ENCODE measurements at places on chromosomes 7 and 10.

DNA sequence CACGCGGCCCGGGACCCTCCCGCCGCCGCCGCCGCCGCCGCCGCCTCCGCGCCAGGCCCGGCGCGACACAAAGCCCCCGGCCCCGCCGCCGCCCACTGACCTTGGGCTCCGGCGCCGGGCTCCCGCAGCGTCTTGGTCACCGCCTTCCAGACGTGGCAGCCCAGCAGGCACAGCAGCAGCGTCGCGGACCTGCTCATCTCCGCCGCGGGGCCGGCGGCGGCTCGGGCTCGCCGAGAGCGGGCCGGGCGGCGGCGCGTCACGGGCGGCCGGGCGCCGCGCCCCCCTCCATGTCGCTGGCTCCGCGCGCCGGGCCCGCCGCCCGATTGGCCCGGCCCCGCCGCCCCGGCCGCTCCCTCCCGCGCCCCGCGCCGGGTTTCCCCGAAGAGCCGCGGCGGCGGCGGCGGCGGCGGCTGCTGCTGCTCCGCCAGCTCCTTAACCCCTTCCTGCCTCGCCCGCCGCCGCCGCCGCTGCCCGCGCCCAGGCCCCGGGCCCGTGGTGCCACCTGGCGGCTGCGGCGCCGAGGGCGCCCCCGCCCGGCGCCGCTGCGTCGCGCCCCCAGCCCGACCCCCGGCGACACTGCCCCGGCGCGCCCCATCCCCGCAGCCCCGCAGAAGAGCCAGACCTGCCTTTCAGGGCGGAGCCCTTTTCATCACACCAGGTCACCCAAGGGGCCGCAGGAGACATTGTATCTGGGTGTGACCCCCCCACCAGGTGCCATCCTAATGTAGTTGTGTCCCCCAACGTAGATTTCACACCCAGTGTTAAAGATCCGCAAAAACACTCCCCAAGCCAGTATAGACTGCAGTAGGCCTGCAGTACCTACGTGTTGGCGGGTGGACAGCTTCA, at the start of gene FAM171A1:
Gene FAM171A1, minus strand, starts transcription at position 434 of the 846 bp plus-strand sequence. Its CDS starts 237 bp downstream, at position 197.
- DNase-seq, result peak; percentile 62

GRCh38 chr7:2099048-2099957, 133.4 kb downstream of the MAD1L1 start:
- DNase-seq, result no peak

DNA sequence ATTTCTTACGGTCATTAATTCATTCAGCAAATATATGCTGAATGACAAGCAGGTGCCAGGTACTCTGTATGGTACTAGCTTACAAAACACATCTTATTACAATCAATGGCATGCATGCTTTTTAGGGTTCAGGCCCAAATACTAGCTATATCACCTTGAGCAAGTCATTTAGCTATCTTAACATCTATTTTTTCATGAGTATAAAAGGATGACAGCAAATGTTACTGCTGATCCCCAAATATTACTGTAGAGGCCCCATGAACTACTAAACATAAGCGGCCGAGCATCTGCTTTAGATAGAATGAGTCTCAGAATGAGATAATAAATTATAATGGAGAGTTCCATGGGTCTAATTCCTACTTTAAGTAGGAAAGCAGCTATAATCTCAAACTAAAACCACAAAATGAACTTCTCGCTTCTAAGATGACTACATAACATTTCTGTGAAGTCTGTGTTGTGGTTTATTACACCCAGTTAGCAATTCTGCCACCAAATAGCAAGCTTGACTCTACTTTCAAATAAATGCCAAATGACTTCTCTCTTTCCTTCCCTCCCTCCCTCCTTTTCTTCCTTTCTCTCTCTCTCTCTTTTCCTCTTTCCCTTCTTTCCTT, 113.7 kb upstream of the LRRN3 start:
- DNase-seq, result no peak

DNA sequence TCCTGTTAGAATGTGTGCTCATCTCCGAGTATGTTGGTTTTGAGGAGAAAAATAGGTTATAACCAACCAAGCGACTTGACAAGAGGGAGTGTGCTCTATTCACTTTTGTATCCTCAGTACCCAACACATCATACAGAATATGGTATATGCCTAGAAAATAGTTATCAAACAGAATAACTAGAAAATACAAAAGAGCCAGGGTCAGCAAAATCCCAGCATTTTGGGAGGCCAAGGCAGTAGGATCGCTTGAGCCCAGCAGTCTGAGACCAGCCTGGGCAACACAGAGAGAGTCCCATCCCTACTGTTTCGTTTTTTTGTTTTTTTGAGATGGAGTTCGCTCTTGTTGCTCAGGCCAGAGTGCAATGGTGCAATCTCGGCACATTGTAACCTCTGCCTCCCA, 257.9 kb downstream of the PARD3 start:
- DNase-seq, result no peak

GRCh38 chr10:527416-527815, 162.1 kb downstream of the DIP2C start:
- DNase-seq, result no peak

DNA sequence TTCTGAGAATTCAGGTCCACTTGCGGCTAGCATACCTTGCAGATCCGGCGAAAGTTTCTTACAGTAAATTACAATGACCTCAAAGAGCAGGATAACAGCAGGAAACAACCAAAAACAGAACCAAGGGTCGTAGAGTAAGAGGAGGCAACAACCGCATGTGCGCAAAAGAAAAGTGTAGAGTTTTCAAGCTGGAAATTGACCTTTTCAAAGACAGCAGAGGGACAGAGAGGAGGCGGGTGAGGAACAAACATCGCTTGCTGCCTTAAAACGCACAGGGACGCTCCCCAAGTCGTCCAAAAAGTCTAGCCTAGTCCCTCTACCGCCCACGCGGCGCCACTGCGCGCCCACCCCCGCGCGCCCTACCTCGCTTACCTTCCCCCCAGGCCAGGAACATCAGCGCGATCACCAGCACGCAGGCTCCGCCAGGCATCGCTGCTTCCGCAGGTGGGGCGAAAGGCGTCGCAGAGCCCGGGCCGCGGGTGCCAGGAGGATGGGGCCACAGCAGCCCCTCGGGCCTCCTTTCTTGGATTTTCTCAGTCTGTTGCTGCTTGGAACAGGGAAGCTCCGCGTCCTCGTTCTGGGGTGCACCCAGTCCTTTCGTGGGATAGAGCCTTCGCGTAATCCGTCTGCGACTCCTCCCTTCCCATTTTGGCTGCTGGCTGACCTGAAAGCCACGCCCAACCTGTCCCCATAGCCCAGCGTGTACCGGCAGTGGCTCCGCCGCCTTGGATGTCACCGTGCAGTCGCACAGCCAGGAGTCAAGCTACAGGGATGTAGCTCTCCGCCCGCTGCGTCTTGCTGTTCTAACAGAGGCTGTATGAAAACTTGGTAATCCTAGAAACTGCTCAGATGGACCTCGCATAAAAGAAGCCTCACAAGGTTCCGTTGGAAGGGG, at the start of gene VWDE:
Gene VWDE, minus strand, starts transcription at position 579 of the 895 bp plus-strand sequence. Its CDS starts 149 bp downstream, at position 430.
- peak; percentile 28 for DNase-seq

DNA sequence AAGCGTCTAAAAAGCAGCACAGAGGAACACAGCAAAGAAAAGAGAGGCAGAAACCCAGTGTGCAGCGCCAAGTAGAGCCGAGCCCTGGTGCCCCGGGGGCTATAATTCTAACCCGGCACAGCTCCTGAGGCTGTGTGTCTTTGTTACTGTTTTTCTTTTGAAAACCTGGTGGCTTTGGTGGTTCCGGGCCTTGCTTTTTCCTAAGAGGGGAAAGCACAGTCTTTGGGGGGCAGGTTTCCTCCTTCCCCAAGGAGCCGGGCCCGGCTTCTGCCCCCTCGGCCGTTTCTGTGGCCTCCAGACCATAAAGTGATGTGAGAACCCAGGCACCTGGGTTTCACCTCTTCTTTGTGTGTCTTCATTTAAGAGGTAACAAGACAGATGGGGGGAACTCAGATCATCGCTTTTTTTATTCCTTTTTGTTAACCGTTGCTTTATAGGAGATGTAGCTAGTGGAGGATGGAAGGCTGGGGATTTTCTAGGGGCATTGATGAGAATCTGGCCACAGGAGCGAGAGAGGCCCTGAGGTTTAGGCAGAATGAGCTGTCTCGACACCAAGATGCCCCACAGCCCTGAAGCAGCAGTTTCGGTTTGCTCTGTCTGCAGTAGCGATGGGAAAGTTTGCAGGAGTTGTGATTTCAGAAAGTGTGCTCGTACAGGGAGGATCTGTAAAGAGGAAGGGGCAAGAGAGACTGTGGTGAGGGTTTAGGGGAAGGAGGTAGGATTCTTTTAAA, 367.8 kb upstream of the GALNT17 start:
- peak; percentile 78 for DNase-seq

DNA sequence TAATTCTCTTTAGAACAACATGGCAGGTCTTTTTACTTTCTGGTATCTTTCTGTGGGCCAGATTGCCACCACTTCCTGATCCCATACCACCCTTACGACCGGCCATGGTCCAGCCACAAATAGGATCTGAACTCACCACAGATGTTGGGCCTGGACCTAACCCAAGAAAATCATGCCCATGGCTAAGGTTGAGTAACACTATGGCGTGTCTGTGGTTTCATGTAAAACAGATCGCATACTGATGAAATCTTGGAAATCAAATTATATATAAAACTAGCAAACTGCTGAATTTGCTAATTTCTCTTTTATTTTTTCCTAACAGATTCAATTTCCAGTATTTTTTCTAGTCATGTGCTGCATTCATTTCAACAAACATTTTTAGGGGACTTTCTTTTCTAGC, 77.2 kb downstream of the CH25H start:
- no peak for DNase-seq

DNA sequence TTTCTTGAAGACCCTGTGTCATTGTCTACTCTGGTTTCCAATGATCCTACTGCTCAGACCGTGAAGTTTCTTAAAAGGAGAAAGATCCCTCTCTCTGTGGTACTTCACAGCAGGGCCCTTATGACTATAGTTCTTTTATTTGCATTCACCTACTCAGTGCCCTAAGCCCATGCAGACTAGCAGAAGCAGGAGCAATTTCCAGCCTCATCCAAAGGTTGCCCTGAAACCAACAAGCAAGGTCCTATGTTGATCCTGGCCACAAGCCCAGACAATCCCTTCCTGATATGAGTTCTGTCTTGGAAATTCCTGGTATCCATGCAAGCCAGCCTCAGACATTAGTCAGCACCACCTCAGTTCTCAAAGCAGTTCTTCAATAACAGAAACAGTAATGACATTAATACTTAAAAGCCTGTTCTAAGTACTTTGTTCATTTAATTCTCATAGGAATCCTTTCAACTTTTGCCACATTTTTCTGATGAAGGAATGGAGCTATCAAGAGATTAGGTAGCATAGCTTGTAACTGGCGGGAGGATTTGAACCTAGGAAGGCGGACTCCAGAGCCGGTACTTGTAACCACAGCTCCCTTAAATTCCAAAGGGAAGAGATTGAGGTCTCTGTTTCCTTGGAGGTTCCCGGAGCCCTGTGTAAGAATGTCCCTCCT, 58.1 kb upstream of the ST8SIA6 start:
- peak; percentile 53 for DNase-seq

GRCh38 chr7:1961701-1962276, 271.0 kb downstream of the MAD1L1 start:
- peak; percentile 49 for DNase-seq

GRCh38 chr10:71638064-71638821, 81.3 kb downstream of the C10orf105 start:
- no peak for DNase-seq

DNA sequence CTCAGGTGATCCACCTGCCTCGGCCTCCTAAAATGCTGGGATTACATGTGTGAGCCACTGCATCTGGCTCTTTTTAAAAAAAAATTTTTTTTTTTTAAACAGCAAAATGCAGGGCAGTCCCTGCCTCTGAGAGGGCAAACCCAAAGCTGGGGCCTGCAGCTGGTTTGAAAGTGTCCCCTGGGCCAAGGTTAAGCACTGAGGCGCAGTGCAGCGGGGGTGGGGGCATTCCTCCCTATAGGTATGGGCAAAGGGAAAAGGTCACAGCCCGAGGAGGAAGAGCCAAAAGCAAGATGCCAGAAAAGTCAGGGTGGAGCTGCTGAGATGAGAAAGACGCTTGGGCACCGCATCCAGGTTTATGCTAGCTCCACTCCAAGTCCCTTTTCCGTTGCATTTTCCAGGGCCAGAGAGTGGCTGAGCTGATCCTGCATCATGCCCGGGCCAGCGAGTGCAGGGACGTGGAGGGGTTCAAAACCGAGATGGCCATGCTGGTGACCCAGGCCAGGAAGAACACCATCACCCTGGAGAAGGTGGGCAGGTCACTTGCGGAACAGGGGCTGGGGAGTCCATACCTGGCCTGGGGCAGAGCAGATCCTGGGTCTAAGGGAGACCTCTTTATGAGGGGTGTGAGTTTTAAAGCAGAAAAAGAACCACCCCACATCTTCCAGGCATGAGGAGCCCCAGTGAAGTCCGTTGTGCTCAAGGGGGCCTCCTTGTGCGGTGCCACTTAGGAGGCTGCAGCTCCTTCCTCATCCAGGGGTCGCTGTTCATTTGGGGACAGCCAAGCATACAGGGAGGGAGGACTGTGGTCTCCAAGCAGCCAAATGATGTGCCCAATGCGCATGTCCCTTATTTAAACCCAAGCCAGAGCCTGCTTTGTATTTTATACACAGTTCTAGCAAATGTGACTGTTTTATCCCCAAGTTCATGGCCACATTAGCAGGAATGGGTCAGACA, 7.0 kb upstream of the NDUFB2 start:
- DNase-seq, result no peak

DNA sequence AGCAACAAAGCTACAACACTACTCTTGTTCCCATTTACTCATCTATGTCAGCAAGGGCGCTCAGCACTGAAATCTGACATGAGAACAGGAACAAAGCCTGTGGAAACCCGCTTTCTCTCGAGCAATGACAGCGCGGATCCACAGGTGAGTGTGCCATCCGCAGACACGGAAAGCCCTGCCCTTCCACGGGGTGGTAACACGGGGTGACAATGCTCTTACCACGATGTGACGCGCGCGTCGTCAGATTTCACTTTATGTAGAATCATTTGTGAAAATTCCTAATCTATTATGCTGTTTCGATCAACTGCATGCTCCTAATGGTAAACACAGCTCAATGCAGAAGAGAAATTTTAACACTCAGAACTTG, 34.4 kb downstream of the ZFAND2A start:
- no peak for DNase-seq

- DNase-seq, result no peak
Observed at GRCh38 chr10:78964274-78964951, 104.4 kb upstream of the ZMIZ1 start.

DNA sequence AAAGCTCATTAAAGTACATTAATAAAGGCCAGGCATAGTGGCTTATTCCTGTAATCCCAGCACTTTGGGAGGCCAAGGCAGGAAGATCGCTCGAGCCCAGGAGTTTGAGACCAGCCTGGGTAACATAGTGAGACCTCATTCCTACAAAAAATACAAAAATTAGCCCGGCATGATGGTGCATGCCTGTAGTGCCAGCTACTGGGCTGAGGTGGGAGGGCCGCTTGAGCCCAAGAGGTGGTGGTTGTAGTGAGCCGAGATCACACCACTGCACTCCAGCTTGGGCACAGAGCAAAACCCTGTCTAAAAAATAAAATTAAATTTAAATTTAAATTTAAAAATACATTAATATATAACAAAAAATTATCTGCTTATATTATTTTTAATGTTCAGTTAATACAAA, 7.1 kb upstream of the TAS2R39 start:
- DNase-seq, result no peak
